ENCODE measurements at places on chromosomes 3 and 15.

DNA sequence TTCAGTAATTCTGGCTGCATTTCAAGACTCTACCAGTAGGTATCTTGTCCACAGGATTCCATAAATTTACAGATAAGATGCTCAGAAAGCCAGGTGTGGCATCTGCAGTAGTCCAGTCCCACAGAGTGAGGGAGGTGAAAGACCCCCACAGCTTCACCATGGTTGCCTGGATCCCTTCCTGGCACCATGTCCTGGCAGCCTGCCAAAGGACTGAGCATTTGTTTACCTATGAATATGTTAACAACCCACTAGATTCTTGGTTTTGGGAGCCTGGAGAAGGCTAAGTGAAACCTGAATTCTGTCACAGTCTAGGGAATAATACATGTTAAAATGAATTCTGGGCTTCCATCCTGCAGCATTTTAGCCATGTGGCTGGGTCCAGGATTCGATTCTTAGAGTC is 14.9 kb downstream of the CHST2 start:
- no peak for DNase-seq

DNA sequence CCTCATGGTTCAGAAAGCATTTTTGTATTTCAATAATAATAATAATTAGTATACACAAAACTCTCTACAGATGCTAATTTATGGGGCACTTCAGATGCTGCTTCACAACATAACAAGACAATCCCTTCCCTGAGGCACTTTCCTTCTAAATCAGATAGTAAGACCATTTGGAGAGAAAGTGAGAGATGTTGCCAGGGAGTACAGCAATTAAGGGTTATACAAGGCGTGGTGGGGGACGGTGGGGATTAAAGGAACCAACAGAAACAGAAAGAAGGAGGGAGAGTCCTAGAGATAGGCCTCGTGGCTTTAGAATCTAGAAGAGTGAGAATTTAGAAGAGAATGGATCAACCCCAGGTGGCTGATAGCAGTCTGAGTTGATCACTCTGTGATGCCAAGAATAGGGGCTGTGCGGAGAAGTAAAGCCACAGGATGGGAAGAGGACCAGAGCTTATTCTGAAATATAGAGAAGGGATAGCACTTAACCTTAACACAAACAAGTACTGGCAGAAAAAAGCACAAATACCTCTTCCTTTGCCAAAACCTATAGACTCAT is 76.9 kb downstream of the ETFA start:
- DNase-seq: no peak

- DNase-seq: no peak
These were observed 116.7 kb downstream of the NUP210 start for GRCh38 chr3:13303410-13303809.

GRCh38 chr3:59451800-59452746 is 402.2 kb upstream of the CFAP20DC start:
- peak; percentile 18 for DNase-seq

GRCh38 chr15:94269954-94270353 is 38.6 kb downstream of the MCTP2 start:
- no peak for DNase-seq

DNA sequence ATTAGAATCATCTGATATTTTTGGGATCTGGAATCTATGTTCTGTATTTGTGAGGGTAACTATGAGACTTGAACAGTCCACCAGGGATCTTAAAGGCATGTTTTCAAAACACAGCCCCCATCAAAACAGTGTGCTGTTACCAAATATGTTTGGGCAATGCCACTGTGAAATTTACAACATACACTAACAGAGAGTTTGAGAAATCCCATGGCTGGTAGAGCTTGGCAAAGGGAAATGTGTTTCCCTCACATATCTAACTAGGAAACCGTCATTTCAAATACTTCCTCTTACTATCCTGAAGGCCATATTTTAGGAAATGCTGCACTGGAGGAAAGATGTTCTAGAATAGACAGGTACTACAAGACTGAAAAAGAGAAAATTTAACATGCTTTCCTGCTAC is 607.4 kb downstream of the FHIT start:
- DNase-seq: no peak

- DNase-seq: no peak
These were observed 27.7 kb upstream of the ANO10 start for GRCh38 chr3:43649365-43649968.

- no peak for DNase-seq
These were observed 3.5 kb upstream of the CHAC1 start for GRCh38 chr15:40949756-40950207.

DNA sequence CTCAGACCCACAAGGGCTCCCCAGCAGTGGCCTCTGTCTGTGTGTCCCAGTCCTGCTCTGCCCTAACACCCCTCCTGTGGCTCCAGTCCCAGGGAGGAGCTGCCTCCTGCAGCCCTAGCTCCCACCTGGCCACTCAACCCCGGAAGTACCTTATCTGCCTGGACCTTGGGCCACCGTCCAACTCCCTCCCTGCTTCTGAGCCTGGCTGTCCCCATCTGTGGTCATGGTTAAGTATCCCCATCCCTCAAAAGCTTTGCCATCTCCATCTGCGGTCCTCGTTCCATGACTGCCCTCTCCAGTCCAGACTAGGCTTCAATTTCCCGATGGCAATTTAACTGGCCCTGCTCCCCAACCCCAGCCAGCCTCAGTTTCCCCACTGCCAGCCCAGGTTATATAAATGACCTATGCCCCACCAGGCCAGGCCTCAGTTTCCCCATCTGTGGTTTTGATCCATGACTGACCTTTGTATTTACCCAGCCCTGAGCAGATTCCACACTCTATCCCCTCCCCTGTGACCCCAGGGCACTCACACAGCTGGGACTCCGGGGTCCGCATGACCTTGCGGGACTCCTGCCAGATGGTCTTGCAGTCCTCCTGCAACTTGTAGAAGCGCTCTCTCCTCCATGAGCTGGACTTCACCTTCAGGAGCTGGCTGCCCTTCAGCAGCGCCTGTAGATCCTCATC is 9.6 kb downstream of the PLCD1 start:
- DNase-seq: no peak

DNA sequence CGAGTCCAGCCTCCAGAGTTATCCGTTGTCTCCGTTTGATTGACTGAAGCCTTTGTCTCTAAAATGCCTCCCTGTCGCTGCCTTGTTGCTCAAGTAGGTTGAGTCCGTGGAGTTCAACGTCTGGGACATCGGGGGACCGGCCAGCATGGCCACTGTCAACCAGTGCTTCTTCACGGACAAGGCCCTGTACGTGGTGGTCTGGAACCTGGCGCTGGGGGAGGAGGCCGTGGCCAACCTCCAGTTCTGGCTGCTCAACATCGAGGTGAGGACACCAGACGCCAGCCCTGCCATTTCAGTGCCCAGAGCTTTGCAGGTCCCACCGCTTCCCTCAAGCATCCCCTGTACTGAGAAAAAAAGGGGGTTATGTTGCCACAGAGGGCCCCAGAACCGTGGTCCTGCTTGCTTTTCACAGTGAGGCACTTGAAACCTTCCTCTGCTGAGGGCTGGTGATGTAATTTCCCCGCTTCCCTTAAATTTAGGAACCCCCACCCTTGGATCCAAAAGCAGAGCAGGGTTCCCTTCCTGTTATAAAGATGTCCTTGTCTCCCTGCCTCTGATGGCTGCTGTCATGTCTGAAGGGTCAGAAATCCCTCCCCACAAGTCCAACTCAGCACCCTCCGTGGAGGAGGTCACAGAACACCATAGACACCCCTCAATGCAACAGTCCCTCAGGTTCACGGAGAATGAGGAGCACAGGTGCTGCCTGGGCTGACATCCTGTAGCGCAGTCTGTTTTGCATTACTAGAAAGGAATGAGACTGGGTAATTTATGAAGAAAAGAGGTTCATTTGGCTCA is 105.7 kb downstream of the LRRK1 start:
- DNase-seq: no peak

DNA sequence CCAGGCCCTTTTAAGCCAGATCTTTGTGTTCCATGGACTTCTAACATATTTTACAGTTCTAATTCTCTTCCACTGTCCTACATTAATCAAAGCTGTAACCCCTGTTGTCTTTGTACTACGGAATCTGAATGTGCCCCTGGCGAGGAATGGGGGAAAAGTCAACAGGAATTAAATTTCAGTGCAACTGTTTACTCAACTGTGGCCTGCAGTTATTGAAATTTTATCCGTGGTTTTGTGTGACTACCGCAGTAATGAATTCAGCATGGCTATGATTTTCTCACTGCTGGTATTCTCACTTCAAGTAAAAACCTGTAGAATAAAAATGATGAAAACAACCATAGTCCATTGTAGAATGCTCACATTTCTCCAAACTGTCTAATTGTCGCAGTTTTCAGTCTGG is 388.0 kb downstream of the FOXP1 start:
- no peak for DNase-seq

GRCh38 chr3:194337965-194338753 is 13.0 kb downstream of the CPN2 start:
- no peak for DNase-seq

DNA sequence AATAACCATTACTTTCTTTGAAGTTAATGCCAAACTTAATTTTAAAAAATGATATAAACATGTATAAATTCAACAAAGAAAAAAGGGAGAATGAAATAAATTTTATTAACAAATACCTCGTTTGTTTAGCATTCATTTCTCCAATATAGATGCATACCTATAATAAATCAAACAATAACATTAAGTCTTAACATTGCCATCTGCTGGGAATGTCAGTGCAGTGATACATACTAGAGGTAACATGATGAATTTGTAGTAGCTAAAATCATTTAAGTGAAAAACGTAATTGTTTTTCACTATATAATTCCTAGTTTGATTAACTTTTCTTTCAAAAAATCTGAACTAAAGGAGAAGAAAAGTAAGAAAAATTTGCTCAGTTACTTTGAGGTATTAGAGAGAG is 340.2 kb upstream of the CBLB start:
- no peak for DNase-seq

GRCh38 chr3:123952844-123953520 is 8.0 kb downstream of the CCDC14 start:
- no peak for DNase-seq

GRCh38 chr3:156576051-156576450 is 21.1 kb upstream of the SSR3 start:
- no peak for DNase-seq

DNA sequence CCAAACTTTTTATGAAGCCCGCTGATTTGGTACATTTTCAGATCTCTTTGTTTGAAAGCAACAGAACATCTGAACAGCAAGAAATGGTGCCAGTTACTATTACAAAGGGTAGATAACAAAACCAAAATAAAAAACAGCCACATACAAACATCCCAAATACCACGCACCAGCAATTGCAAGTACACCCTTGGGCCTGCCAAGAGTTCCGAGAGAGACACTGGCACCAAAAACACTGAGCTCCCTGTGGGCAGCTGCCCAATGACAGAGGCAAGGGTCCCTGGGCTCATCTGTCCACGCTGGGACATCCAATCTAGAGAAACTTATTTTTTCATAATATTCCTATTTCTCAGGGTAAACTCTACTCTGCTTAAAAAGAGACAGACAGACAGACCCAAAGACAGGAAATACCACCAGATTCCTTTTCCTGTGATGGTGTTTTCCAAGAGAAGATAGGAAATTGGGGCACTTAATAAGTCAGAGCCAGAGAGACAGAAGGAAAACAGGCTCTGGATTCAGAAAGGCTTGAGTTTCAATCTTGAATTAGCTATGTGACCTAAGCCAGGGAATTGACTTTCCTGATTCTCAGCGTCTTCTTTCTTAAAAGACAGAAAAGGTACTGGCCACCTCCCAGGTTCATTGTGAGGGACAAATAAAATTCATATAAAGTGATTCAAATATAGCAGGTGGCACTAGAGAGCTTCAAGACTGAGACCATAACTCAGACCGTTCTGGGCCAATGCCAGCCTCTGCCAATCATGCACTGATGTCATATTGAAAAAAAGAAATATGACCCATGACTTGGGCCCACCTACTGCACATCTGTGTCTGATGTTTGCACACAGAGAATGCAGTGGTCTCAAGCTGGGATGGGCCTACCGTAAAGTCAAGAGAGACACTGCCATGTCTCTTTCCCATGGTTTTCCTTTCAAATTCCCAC is 61.3 kb downstream of the FOXP1 start:
- DNase-seq: no peak

DNA sequence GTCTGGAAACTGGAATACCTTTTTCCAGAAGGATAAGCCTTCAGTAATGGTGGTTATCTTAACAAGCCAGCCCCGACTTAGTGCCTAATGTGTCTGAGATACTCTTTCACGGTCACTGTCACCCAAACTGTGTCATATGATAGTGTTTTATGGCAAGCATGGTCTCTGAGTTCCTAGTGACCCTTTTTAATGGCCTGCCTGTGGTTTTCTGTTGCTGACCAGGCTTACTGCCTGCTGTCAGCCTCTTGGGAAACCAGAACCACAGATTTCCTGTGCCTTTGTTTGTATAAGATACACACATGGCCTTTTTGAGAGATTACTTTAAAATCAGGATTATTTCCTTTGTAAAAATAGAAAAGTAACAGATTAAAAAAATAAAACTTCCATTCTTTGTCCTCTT is 22.4 kb downstream of the HPS3 start:
- no peak for DNase-seq

DNA sequence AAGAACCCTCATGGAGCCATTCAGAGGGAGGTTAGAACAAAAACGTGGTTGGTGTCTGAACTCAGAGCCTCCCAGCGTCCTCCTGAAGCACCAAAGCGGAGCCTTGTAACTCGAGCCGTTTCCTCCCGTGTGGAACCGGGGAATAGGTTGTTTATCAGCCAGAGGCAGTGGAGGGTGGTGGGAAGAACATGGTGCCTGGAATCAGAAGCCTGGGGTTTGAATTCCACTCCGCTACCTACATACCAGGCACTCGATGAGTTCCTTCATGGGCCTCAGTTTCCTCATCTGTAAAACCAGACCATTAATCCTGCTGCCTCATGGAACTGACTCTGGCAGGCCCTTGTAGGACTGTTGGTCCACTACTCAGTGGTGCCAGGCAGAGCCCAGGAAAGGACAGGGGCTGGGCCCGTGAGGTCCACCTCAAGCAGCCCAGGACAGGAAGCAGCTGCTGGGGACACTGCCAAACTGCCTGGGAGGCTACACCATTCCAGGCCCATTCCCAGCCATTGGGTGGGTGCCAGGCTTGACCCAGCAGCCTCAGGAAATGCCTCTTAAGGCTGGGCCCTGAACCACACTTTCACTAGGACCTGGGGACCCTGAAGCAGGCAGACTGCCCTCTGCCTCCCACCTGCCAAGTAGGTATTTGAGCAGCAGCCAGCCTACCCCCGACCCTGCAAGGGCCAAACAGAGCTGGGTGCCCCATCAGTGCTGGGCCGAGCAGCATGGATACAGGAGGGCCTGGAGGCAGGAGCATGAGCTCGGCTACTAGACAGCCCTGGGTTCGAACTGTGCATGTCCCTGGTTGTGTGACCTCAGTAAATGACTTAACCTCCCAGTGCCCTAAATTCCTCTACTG is 33.4 kb downstream of the PRKCD start:
- no peak for DNase-seq

- DNase-seq: no peak
These were observed 32.7 kb downstream of the GNB4 start for GRCh38 chr3:179418610-179419009.

- DNase-seq: no peak
These were observed 8.9 kb upstream of the RPS27L start for GRCh38 chr15:63166219-63166618.

GRCh38 chr15:48533982-48534381 is 111.5 kb downstream of the FBN1 start:
- no peak for DNase-seq
